ENCODE measurements at places on chromosomes 3 and 15.

DNA sequence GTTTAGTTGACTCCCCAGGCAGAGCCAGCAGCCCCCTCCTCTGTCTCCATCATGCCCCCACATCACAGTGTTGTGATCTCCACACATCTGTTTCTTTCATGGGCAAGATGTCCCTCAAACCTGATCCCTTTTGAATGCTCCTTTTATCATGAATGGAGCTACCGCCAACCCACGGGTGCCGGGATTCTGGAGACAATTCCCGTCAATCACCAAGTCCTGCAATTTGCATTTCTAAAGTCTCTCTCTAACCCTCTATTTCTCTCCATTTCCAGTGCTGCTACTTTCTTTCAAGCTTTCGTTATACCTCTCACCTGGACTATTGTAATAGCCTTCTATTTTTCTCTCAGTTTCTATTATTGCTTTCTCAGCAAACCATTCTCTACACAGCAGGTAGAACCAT lies 89.7 kb upstream of the CCNL1 start:
- DNase-seq, result no peak

- DNase-seq, result peak; percentile 55
Measured at GRCh38 chr3:4895838-4896237, 83.4 kb upstream of the BHLHE40 start.

- peak; percentile 80 for DNase-seq
Measured at GRCh38 chr3:129795186-129796010, 98.1 kb downstream of the TMCC1 start.

GRCh38 chr3:104133630-104134029 lies 1233.1 kb upstream of the ALCAM start:
- no peak for DNase-seq

- no peak for DNase-seq
Measured at GRCh38 chr3:162569314-162569713, 1072.7 kb downstream of the OTOL1 start.
